ENCODE measurements at places on chromosomes 3 and 15.

- DNase-seq = no peak
Measured at GRCh38 chr3:144921710-144922109, 950.1 kb downstream of the DIPK2A start.

- no peak for DNase-seq
Measured at GRCh38 chr3:5198986-5199731, 11.7 kb downstream of the EDEM1 start.

DNA sequence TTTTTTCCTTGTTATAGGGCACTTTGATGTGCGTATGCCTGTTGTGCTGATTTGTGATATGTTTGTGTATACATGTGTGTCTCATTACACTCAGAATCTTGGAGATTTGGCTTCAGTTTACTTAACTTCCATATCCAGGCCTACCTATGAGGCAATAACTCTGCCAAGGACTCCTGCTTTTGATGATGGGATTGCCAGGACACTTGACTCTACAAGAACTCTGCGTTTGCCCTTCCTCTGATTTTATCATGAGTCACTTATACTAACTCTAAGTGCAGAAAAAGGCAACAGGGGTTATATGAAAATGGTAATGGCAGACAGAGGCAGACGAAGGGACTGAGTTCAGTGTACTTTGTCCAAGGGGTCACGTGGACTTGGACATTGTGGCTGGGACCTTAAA lies 33.6 kb downstream of the MCTP2 start:
- no peak for DNase-seq

DNA sequence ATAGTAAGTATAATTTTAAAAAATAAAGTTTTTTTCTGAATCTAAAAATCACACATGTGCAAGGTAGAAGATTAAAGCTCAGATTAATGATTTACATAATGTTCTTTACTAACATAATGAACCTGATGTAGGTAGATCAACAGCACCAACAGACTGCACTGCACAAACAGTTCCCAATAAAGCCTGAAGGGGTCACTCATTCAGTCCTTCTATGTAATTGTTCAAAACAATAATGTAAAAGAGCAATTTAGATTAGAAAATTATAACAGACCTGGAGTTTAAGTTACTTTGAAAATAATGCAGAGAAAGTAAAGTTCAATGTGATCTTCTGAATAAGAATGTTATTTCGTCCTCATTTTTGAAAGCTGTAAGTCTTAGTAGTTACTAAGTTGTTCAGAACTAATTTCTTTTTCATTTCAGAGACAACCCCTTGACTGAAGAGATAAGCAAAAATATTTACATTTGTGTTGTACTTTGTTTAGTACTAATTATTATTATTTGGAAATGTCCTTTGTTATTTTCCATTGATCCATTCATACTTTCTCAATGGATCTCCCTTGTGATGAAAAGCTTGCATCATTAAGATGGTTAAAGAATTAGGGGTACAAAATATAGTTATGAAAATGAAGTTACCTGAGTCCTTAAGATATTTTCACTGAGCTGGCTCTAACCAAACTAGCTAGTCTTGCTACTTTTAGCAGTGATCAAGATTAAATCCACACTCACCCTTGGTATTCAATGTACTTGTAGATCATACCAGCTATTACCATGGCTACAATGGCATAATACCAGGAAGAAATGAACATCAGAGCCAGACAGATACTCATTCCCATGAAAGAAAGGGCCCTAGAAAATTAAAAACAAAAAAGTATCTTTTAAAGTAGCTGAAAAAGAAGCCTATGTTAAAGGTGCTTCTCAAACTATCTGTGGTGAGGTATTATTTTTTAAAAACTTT lies 16.8 kb downstream of the EMC4 start:
- no peak for DNase-seq

GRCh38 chr3:161270991-161271390 lies 49.9 kb downstream of the NMD3 start:
- no peak for DNase-seq

DNA sequence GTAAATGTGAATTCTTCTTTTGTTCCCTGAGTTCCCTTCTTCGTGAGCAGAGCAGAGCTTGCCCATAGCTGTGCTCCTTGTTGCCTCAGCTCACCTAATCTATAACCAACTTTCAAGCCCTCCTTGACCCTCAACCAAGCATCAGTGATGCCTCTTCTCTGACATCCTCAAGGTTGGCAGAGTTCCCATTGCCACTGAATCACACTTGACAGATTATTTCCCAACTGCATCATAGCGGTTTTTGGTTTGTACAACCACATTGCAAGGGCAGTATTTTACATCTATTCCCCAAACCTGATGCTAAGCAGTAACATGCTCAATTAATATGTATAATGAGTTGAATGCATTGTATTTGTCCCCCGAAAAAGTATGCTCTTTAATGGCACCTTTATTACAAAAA lies 133.0 kb upstream of the SNTN start:
- DNase-seq = no peak

GRCh38 chr3:188439080-188439479 lies 285.1 kb downstream of the LPP start:
- DNase-seq = no peak

- no peak for DNase-seq
Measured at GRCh38 chr3:17571686-17572085, 170.7 kb downstream of the TBC1D5 start.

DNA sequence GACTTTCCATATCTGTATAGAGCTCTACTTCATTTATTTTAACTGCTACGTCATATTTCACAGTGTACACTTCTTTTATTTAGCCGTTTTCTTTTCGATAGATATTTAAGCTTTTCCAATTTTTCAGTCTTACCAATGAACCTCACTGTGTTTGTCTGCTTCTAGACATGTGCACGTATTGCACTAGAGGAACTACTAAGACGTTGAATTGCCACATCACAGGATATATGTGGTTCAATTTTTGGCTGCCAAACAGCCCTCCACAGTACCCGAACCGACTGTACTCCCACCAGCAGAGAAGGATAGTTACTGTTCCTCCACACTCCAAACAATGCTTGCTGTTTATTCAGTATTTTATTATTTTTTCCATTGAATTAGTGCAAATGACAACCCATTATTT lies 2.0 kb downstream of the NR1I2 start:
- no peak for DNase-seq

- DNase-seq = no peak
Measured at GRCh38 chr3:133563186-133563591, 10.3 kb upstream of the CDV3 start.

DNA sequence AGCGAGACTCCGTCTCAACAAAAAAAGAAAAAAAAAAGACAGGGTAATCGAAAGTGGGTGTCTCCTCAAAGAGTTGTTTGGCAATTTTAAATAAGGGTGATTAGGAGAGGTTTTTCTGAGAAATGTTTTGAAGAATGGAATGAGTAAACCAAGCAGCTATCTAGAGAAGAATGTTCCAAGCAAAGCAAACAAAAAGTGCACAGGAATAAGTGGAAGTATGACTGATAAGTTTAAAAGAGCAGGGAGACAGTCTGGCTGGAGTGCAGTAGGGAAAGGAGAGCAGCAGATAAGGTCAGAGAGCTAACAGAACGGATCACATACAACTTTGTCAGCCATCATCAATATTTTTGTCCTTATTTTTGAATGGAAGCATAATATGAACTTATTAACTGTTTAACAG lies 853.5 kb downstream of the TUSC7 start:
- no peak for DNase-seq

DNA sequence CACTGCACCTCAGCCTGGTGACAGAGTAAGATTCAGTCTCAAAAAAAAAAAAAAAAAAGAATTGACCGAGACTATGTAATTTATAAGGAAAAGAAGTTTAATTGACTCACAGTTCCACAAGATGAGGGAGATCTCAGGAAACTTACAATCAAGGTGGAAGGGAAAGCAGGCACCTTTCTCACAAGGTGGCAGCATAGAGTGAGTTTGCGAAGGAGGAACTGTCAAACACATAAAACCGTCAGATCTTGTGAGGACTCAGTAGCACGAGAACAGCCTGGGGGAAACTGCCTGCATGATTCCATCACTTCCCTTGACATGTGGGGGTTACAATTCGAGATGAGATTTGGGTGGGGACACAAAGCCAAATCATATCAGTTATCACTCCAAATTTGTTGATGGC lies 380.9 kb downstream of the EDEM1 start:
- DNase-seq = no peak

GRCh38 chr3:127706312-127706711 lies 33.6 kb downstream of the ABTB1 start:
- DNase-seq = no peak

GRCh38 chr3:27666272-27666671 lies 55.9 kb downstream of the EOMES start:
- DNase-seq = no peak

- DNase-seq = no peak
Measured at GRCh38 chr3:46228260-46229242, 13.7 kb upstream of the CCR3 start.

- no peak for DNase-seq
Measured at GRCh38 chr15:92146511-92147150, 247.1 kb upstream of the ST8SIA2 start.

GRCh38 chr3:108328821-108329486 lies 32.6 kb downstream of the HHLA2 start:
- DNase-seq = no peak

DNA sequence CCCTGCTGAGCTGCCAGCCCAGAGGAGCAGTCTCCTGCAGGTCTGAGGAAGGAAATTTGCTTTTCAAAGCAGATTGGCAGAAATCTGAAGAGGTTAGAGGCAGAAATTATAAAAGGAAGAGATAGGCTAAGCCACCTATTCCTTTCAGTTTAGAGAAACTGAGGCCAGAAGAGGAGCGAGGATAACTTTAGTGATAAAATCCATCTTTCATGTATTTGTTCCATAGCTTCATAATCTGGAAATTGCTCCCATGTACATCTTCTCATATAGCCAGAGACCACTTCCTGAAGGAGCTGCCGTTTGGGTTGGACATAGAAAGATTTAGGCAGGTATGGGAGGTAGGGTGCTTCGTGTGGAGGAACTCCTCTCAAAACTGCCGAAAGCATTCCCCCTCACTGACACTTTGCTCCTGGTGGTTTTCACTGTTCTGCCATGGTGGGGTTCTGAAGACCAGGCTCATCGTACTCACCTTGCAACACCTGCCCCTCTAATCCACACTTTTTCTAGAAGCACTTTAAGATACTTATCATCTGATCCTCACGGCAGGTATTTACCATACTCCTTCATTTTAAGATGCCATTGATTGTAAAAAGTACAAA lies 670 bp upstream of the ACAP2 start:
- no peak for DNase-seq

GRCh38 chr15:40630313-40630712 lies 36.3 kb downstream of the KNL1 start:
- no peak for DNase-seq

- no peak for DNase-seq
Measured at GRCh38 chr15:79010278-79010677, 65.4 kb upstream of the CTSH start.

- DNase-seq = no peak
Measured at GRCh38 chr15:94004697-94005096, 226.7 kb upstream of the MCTP2 start.

DNA sequence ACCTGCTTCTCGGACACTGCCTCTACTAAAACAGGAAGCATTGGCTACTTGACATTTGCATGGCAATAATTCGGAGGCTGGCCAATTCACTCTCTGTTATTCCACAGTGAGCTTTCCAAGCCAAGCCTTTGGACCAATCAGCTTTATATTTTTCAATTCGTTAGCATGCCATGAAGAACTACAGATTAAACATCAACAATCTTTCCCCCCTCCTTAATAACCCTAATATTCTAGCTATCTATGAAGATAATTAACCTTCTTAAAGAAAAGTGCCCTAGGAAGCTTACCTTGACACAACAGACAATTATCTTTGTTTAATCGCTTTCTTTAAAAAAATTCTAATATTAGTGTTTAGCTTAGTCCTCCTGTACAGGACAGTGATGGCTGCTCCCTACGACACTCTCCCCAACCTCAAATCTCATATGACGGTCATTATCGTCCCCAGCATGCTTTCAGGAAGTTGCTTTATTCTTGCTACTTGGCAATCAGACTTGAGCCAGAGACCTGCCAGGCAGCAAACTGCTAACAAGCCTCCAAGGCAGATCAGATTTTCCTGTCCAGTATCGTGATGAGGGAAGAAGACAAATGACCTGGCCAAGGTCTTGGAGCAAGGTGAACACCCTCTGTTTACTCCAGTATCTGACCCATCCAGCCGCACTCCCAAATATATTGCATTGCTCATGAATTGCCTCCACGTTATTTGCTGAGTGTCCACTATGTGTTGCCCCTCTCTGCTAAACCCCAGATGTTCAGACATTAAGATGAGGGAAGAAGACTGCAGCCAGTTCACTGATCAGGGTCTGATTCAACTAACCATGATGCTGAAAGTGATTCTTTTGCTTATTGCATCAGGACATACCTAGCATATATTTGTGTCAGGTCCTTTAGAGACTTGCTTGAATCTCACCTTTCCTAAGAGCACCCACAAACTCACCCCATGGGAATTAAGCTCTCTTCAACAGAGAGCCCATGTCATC lies 68.1 kb upstream of the LPP start:
- DNase-seq = no peak

GRCh38 chr15:57320631-57321220 lies 55.6 kb upstream of the CGNL1 start:
- DNase-seq = no peak

DNA sequence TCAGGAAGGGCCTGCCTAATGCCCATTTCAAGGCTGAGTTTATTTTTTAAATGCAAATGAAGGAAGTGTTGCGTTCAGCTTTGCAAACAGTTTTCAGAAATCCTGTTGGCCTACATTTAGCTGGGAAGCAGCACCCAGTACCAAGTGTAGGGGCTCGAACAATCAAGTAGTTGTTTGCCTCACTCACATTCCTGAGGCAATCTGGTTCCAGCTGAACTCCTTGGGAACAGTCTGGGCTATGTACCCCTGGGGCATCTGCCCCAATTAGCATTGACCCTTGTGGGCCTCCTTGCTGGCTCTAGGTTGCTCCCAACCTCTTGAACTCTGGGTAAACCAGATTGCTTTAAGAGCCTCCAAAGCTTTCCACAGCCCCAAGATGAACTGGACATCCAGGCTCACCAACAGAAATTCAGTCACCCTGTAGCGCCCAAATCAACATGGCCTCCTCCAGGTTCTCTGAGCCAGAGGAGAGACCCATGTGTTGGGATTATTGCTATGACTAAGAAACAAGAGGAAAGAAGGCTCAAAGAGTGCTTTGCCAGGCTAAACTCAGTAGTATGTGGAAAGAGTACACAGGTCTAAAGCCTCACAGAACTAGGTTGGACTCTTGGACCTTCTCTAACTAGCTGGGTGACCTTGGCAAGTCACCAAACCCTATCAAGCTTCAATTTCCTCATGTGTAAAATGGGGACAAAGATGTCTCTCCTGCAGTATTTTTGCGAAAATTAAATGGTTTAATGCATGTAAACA lies 532.7 kb downstream of the SOX2 start:
- no peak for DNase-seq
